ENCODE measurements at places on chromosomes 5 and 9.

DNA sequence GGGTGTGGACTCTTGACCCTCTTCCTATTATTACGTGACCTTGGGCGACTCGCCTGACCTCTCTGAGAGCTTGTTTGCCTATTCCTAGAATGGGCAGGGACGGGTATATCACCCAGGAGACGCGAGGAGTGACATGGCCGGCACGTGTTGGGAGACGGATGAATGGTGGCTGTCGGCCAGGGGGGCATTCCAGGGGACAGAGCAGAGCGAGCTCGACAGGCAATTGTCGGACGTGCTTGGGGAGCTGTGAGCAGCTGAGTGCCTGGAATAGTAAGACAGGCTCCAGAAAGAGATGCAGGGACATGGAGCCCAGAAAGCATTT, 29.3 kb upstream of the UNC5A start:
- DNase-seq, result no peak

GRCh38 chr5:17398431-17398830, 99.6 kb upstream of the TAF11L2 start:
- DNase-seq, result no peak

GRCh38 chr9:94554439-94555331, at the start of gene PCAT7:
TSS of gene PCAT7 (plus strand) at chr9:94555083.
- no peak for DNase-seq

DNA sequence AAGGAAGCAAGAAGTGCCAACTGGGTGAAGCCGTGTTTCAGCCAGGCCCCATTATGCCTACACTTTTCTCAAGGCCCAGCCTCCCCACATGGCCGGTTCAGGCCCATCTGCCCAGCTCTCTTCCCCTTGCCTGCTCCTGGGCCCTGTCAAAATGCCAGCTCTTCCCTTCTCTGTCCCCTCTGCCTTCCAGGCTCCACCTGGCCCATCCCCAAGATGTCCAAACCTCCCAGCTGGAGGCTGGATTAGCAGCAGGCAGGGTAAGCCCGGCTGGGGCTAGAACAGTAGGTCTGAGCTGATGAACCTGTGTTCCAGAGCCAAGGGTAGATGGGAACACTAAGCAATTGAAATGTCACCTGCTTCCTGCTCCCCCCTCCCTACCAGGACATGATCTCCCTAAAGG, 64.1 kb upstream of the HSPA9 start:
- DNase-seq, result no peak

DNA sequence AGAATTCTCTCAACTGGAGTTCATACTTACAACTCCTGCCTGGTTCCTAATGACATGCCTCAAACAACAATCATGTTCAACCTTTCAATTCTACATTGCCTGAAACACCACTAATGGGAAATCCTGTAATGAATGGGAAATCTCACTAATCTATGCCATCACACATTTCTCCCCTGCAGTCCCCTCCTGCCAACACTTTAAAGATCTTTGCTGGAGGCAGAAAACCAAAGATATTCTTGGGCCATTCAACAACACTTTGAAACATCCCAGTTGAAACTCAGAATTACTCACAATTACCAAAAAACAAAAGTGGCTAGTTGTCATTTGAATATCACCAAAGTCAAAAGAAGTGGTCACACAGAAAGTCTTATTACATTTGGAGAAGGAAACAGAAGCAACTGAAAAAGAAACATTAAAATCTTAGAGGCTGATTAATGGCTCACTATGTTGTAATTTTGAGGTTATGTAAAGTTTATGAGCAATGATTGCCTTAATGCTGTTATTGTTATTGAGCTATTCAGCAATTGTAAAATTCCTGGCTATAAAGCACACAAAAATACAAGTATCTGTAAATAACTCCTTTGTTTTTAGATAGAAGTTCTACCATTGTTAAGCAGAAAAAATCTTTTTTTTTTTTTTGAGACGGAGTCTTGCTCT, 313.4 kb upstream of the SLC30A5 start:
- DNase-seq, result no peak

DNA sequence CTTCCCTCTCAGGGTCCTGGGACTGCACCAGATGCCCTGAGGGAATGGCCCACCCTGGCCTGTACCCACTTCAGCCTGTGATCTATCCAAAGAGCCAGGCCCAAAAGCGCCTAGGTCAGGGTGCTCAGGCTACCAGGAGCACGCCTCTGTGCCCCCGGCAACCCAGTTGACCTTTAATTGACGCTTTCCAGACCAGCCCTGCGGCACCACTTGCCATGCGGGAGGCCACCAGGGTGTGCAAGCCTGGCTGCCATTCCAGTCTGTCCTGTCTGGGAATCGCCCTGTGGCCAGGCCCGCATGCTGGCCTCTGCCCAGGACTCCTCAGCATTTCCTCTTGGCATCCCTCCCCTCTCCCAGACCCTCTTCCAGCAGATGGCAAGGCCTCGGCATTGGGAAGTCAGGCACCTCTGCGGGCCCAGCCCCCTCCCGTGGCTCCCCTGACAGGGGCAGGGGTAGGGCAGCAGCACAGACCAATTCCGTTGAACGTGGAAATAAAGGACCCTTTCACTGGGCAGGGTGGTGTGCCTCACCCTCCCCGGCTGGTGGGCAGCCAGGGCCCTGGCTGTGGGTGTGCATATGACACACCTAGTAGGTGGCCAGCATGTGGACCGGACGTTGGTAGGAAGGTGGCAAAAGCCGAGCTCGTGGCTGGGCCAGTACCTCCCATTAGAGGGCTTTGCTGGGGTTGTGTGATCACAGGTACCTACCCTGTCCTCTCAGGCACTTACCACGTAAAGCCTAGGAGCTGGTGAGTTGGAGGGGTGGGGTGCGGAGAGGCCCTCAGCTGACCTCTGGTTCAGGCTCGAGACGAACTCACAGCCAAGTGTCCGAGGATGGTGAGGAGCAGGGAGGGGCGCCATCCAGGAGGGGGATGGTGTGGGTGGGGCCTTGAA, 3.5 kb upstream of the AIF1L start:
- no peak for DNase-seq

DNA sequence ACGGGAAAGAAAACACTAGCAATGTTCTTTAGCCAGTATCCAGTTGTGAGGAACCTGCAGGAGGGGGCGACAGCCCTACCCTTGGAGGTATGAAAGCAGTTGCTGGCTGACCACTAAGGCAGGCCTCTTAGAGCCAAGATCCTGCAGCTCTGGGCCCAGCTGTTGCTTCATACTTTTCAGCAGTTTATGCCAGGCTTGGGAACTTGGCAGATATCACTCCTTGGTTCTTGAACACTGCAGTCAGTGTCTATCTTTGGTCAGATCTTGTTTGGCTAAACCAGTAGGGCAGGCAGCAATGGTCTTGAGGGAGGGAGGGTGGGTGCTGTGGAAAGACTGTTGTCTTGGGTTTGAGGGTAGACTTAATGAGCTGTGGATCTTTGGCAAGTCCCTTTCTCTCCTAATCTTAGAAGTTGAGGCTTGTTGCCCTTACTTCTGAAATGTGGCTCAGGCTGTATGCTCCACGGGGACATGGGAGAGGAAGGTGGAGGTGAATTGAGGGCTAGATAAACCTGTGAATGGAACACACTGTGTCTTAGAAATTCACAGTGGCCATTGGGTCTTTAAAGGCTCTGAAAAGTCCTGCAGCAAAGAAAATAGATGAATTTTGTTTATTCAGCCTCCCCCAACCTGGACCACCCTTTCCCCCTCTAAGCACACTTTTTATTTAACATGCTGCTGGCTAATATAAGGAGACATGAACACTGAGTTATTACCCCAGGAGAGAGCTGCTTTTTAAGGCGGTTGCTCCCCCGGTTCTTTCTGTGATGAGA, 37.5 kb downstream of the ZNF618 start:
- DNase-seq, result no peak

DNA sequence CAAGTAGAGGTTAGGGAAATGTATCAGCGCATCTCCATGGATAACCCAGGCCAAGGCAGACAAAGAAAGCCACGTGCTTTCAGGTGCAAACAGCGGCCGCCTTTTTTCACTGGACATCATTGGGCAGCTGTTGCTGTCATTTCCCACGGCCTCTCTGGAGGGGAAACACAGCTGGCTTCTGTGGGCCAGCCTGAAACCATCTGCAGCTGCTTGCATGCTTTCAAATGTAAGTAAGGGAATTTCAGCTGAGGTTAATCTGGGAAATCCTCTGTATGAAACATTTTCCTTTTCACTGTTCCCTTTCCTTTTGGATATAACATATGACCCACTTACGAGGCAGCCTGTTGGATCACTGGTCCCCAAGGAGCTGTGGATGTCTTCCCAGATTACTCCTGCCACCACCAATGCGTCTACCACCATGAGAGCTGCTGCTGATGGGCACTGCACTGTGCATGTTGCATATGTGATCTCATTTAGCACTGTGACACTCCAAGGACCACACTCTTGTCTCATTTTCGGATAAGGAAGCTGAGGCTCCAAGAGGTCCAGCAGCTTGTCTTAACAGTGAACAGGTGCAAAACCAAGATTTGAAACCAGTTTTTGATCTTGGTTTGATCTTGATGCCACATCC, 106.3 kb downstream of the C9orf152 start:
- DNase-seq, result no peak

- no peak for DNase-seq
These were observed 130.9 kb downstream of the COX7C start for GRCh38 chr5:86748538-86749105.

DNA sequence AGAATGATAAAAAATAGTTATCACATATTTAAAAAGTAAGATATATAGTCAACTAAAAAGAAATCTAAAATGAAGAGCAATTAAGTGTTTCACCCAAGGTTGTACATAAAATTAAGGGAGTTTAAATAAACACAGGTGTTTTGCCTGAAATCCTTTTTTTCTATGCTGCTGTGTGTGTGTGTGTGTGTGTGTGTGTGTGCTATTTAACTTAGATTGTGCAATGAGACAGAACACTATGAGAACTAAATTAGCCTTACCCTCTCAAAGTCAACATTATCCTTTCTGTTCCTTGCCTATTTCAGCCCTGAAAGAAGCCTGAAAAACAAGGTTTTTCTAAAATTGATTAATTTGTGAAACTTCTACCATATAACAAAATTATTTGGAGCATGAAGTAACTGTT, 516.2 kb downstream of the ELAVL2 start:
- DNase-seq, result no peak

GRCh38 chr5:134638760-134639201, 6.2 kb upstream of the SAR1B start:
- DNase-seq, result no peak

DNA sequence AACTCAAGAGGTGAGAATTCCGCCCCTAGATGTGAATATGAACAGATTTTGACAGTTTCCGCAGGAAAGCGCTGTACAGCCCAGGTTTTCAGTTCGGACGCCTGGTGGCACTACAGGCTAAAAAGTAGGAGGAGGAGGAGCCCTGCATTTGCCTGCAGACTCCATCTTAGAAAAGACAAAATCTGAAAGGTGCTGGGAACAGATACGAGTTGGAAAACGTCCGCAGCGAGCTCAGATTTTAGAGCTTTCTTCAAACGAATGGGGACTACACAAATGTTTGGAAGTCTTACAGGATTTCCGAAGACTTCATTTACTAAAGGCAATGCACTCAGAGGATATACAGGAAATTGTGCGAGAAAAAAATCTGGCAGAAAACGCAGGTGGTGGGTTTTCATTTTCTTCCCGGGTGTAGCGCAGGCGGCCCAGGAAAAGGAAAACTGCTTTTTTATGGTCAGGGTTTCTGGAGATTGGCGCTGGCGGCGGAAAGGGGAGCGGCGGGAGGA, 9.9 kb upstream of the PCDHB2 start:
- no peak for DNase-seq

DNA sequence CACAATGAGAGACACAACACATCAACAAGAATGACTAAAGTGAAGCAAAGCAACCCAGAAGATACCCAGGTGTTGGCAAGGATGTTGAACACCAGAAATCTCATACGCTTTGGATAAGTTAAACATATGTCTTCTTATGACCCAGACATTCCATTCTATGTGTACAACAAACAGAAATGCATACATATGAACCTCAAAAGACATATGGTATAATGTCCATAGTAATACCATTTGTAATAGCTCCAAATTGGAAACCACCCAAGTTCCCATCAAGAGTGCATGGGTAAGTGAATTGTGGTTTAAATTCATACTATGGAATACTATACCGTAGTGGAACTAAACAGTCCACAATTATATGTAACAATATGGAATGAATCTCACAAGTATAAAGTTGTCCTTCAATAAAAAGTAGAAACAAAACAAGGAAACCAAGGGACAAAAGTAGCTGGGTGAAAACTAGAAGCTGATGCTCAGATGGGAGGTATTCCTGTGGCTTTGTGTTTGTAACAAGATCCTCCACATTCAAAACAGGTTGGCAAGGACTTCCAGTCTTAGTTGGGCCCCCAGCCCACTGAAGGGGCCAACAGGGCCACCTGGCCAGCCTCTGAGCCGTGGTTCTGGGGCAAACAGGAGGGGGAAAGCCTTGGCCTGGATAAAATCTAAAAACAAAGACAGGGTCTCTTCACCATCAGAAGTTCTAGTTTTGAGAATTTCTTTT, 171.8 kb upstream of the PITX1 start:
- no peak for DNase-seq

DNA sequence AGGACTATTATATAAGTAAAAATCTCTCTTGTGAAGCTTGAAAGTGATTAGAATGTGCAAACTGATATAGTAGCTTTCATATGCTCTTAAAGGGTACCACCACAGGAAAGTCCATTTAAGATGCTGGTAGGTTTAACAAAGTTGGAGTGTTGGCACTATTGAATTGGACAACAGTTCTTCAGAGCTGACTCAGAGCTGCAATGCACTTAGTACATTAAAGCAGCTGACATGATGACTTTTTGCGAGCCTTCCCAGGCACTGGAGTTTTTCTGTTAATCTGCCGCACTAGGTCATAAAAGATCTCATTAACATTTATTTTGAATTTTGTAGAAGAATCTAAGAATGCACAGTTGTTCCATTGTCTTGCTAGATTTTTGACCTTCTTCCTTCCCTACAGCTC, 243.8 kb downstream of the ADAMTSL1 start:
- DNase-seq, result no peak

- DNase-seq, result no peak
These were observed 18.3 kb upstream of the ASS1 start for GRCh38 chr9:130426467-130426773.

DNA sequence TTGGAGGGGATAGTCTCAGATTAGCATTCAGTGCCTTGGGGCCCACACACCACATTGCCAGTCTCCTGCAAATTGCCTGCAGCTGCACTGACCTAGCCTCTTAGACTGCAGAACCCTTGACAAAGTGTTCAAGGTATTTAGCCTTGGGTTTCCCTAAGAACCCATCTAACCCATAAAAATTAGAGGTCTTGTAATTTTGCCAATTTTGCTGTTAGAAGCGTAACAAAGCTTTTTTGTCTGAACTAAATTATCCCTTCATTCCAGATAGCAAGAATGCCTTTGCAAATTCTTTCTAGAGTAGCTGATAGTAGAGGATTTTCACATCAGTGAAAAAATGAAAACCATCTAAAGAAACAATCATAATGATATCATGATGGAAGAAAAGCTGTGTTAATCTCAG, 74.0 kb upstream of the CCNG1 start:
- DNase-seq, result no peak

Measured in cortex of kidney (tissue), 1 donor.